Activated T-cell treated with anti-CD3 and anti-CD28 coated beads, Interleukin-2, amount 50 U/mL, for 24 hours (primary cell): ENCODE measurements at places on chromosomes 5 and 9.

GRCh38 chr9:122374885-122375420 lies 4.1 kb downstream of the PTGS1 start:
- DNase-seq = no peak

DNA sequence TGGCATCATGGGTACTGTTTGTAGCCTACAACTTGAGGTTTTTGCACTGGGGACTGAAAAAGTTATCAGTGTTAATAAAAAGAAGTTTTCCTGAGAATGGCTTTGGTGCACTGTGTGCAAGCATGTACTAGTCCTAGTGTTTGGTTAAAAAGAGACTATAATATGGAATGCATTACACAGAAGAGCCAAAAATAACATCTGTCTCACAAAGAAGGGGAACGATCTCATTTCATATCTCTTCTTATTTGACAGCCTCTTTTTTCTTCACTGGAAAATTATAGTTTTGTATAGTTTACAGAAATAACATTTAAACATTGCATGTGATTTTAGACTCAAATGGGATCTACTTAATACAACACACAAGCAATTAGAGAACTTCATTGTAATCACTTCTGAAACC lies 127.0 kb upstream of the GDNF start:
- no peak for DNase-seq

DNA sequence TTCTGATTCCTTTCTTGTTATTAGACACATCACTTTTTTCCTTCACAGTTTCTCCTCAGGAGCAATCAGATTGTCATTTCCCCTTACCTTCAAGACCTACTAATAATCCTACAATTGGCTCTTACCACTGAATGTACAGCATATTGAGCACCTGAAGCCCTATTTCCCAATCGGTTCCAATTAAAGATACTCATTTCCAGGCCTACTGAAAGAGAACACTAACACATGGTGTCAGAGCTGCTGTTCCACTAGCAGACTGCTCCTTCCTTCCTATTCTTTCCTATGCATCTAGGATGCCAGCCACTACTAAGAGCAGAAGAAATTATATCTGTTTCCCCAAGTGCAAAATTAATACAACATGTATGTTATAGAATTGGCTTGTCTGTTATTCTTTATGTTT lies 34.6 kb downstream of the SKIC3 start:
- no peak for DNase-seq

DNA sequence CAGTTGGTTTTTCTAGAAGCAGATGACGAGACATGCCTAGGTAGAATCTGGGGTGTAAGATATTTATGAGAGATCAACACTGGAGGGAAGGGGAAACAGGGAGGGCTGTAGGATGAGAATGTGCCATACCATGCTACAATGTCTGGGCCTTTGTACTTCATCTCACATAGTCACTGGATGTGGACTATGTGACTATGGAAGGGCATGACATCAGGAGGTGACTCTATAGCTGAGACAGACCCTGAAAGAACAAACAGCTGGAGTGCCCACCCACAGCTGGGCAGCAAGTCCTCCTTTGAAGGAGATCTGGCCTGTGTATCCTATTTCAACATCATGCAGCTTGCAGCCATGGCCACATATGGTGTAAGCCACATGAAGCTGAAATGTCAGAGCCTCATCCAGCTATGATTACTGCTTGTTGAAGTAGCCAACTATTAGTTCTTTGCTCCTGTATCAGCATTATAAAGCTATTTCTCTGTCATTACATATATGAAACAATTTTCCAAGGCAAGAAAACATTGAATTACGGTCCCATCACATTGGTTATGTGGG lies 46.2 kb upstream of the KIF2A start:
- DNase-seq = no peak

GRCh38 chr5:159765135-159765433 lies 151.2 kb upstream of the ADRA1B start:
- no peak for DNase-seq
